ENCODE measurements at places on chromosomes 1 and 21. TPM values are rescaled to one million over a fixed set of nuclear protein-coding genes. Genes with fewer than 3 reads are reported as not detected.
A peak's percentile ranks its signal among the peaks of the same experiment; 100 is the strongest.

- peak; percentile 66 for DNase-seq
Observed at GRCh38 chr1:22861764-22862440, 110.8 kb downstream of the LACTBL1 start.

- DNase-seq = no peak
Observed at GRCh38 chr1:17347769-17348592, 24.0 kb upstream of the PADI6 start.

DNA sequence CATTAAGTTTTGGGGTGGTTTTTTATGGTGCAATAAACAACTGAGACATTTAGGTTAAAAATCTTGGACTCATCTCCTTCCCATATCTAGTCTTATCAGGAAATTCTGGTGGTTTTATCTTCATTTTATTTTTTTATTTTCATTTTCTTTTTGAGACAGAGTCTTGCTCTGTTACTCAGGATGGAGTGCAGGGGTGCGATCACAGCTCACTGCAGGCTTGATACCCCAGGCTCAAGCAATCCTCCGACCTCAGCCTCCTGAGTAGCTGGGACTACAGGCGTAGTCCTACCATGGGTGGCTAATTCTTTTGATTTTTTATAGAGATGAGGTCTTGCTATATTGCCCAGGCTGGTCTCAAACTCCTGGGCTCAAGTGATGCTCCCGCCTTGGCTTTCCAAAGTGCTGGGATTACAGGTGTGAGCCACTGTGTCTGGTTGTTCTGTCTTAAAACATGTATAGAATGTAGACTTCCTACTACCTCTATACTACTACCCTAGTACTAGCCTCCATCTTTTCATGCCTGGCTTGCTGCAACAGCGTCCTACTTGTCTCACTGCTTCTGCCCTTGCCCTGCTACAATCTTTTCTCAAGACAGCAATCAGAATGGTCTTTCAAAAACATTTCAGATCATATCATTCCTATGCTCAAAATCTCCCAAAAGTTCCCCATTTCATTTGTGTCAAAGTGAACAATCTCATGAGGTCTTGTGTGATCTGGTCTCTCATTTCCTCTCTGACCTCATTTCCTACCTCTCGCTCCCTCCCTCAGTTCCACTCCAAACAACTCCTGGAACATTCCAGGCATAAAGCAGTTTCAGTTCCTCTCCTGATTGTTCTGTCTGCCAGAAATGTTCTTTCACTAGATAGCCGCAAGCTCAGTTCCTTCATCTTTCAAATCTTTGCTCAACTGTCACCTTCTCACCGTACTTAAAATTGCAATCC, 5.9 kb upstream of the FCGR2A start:
- no peak for DNase-seq

DNA sequence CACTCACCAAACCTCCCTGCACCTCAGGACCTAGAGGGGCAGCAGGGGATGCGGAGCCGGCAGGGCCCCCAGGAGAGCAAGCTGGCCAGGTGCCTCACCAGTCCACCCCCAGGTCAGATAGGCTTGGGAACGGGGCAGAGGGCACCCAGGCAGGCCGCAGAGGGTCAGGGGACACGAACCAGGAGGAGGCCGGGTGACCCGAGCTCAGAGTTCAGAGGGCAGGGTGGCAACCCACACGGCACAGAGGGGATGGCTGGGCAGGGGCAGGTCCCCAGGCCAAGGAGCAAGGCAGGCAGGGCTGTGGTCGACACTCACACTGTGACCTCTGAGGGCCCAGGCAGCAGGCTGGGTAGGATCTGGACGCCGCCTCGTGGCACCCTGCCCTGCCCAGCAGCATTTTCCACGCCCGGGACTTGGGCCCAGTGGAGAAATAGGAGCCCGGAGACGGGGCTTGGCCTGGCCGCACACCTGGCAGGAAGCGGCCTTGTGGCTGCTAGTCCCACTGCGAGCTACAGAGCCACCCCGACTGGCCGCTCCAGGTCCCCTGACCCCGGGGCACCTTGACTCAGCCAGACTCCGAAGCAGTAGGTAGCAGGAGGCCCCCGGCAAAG, 5.3 kb downstream of the DVL1 start:
- peak; percentile 44 for DNase-seq

The GBP6 gene
- total RNA-seq = 0.12 TPM

- peak; percentile 57 for DNase-seq
Observed at GRCh38 chr1:165717918-165718515, 19.7 kb upstream of the ALDH9A1 start.

GRCh38 chr1:202165267-202165941, 5.0 kb upstream of the PTPN7 start:
- DNase-seq = no peak

The PDPN gene
- not detected for total RNA-seq

The KANK4 gene
- not detected for total RNA-seq

GRCh38 chr1:36708587-36708986, 225.9 kb upstream of the CSF3R start:
- DNase-seq = no peak

The LMX1A gene
- total RNA-seq = not detected

The ZNF496 gene
- total RNA-seq = 33.4 TPM

DNA sequence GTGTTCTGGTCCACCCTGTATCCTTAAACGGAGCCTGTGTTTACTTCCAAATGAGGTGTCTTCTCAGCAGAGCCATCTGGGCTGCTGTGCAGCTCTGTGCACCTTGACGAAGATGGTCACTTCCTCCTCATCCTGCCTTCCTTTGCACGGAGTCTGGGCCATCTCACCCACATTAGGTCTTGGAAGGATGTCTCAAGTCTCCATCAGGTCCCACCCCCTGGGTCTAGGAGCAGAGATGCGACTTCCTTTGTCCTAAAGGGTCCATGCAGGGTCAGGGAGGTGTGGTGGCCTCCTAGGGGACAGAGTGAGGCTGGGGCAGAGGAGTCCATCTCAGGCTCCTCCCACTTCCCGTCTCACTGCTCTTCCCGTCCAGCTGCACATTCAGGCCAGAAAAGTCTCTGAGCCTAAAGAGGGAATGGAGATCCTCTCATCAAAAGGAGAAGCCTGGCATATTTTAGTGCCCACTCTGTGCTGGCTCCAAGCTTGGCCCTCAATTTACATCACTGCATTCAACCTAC, 209.2 kb downstream of the MATN1 start:
- DNase-seq = no peak

- no peak for DNase-seq
Observed at GRCh38 chr1:23422941-23423340, 1.6 kb downstream of the TCEA3 start.

DNA sequence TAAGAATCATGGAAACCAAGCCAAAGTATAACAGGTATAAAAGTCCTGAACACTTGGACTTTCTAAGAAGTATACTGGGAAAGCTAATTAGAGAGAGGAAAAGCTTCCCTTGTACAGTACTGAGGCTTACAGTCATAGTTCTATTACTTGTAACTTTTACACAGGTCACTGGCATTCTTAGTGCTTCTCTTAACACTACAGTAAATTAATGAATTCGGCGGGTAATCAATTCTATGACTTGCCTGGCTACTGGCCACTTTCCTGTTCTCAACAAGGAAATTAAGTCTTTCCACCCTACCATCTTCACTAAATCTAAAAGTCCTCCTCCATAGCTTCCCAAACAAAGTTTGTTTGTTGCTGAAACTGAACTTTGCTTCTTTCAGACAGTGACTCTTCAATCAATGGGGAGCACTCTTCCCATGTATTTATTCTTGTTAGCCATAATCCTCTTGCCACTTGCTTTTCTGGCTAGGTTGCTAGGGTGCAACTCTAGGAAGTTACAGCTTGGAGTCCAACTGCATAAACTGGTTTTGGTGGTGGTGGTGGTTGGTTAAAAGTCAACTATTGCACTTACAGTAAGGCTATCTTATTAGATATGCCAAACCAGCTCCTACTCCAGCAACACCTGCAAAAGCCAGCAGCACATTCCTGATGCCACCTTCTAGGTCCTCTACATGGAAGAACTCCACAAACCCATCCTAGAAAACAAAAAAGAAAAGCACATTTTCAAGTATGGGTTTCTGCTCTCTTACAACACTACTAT, 2.4 kb downstream of the MCL1 start:
- DNase-seq = peak; percentile 43

GRCh38 chr1:84644472-84644871, 45.8 kb downstream of the SSX2IP start:
- DNase-seq = no peak

The LPAR3 gene
- 14.0 TPM for total RNA-seq

DNA sequence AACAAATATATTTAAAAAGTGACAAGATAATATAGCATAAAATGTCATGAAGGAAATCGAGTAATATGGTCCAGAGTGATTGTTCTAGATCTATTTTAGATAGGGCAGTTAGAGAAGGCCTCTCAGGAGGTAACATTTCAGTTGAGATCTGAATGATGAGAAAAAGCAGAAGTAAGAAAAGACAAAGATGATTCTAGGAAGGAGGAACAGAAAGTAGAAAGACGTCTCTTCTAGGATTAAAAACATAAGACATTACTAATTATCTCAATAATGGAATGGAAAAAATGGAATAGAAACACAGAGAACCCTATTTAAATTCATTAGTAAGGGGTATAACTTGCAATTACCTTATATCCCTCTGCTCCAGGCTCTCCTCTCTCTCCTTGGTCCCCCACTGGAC, 130.0 kb upstream of the ZNHIT6 start:
- no peak for DNase-seq

- DNase-seq = no peak
Observed at GRCh38 chr1:229032375-229032774, 238.5 kb upstream of the RAB4A start.

- DNase-seq = no peak
Observed at GRCh38 chr1:199155166-199156019, 516.6 kb downstream of the PTPRC start.

DNA sequence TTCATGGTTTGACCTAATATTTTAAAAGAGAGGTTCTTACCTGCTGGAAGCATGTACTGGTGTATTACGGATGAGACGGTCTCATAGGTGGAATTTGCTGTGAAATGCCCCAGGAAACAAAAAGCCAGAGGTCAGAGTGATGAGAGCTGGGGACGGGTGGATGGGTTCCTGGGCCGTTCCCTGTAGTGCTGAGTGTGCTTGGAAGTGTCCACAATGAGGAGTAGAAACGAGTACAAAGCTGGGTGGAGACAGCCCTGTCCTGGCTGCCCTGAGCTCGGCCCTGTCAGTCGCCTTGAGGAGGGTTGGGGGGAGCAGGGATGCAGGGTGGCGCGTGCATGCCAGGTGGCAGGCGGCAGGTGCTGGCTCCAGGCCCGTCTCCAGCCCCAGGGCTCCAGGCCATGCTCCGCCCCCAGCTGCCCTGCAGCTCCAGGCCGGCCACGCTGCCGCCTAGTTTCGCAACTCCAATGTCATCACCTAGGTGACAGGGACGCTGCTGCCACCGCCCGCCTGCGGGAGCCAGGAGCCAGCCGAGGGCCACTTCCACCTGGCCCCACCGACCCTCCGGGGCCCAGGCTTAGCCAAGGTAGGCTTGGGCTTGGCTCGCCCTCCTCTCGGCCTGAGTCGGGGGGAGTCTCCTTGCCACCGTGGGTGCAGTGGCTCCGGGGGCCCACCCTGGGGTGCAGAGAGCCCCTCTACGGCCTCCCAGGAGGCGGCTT, 16.4 kb downstream of the TP73 start:
- peak; percentile 91 for DNase-seq

GRCh38 chr1:224619209-224619608, 3.1 kb downstream of the CNIH3 start:
- no peak for DNase-seq

- DNase-seq = peak; percentile 25
Observed at GRCh38 chr1:156860628-156861423, at the start of gene NTRK1. Gene NTRK1, plus strand, starts transcription at chr1:156860865. Its CDS starts 70 bp downstream, at chr1:156860935.

- DNase-seq = no peak
Observed at GRCh38 chr1:46550751-46551231, 656 bp downstream of the KNCN start.

GRCh38 chr1:195195423-195196057, 1412.7 kb downstream of the KCNT2 start:
- DNase-seq = no peak

- no peak for DNase-seq
Observed at GRCh38 chr1:237503292-237503691, 387.4 kb downstream of the ZP4 start.

The FAM78B gene
- total RNA-seq = 4.9 TPM

The SPRR4 gene
- total RNA-seq = not detected

The XCL1 gene
- total RNA-seq = not detected

DNA sequence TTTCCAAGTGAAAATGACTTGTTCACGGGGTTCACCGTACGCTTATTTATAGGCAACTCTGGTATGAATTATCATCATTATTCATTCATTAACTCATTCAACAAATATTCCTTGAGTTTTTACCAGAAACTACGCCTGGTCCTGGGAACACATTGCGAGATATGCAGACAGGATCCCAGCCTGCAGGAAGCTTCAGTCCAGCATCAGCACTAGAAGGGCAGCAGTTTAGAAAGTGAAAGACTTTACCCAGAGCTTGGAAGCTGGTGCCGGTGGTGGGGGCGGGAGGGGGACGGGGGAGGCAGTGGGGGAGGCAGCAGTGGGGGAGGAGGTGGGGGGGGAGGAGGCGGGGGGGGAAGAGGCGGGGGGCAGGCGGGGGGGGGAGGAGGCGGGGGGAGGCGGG, 55.9 kb downstream of the SETD4 start:
- no peak for DNase-seq

The CLSTN1 gene
- total RNA-seq = 93.2 TPM

GRCh38 chr1:9719978-9720722, 68.6 kb downstream of the PIK3CD start:
- no peak for DNase-seq

The PTBP2 gene
- total RNA-seq = 20.7 TPM

DNA sequence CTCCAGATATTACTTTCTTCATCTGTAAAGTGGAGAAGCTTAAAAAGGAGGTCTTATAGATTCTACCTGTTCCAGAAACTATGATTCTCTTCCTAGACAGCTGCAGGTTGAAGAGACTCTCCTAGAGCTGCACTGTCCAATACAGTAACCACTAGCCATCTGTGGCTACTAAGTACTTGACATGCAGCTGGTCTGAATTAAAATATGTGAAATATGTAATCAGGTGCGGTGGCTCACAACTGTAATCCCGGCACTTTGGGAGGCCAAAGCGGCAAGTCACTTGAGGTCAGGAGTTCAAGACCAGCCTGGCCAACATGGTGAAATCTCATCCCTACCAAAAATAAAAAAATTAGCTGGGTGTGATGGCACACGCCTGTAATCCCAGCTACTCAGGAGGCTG, 15.8 kb downstream of the APP start:
- DNase-seq = no peak

GRCh38 chr1:91676030-91676429, 175.4 kb downstream of the CDC7 start:
- no peak for DNase-seq

DNA sequence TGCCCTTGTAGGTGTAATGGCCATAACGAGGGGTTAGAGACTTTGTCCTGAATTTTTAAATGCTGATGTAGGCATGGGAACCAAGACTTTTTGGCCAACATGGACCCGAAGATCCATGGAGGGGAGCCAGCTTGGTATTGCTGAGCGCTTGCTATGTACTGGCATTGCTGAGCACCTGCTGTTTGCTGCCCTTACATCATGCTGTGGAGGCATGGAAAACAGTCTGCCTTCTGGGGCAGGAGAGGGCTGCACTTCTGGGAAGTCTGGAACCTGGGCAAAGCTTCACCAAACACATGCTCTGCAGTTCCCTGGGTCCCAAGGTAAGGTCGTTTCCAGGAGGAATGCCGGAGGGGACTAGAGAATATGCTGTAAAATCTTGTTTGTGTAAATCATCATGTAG, 86.3 kb upstream of the CNIH3 start:
- DNase-seq = no peak
